Hypothalamus (tissue), 51 donors: ENCODE measurements at places on chromosomes 2 and 18.

DNA sequence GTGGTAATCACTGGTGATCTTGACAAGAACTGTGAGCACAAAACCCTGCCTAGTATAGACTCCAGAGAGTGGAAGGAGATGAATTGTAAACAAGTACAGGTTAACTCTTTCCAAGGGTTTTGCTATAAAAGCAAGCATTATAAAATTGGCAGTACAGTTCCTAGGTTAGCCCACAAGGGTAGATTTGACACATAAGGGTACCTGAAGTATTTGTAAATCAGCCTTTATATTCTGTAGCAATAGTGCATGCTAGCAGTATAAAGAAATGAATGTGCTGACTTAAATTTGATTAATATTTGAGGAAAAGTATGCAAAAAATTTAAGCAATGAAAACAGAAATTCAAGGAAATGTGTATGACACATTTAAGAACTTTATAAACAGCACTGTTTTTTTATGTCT is 42.4 kb downstream of the SP3 start:
- no peak for DNase-seq

DNA sequence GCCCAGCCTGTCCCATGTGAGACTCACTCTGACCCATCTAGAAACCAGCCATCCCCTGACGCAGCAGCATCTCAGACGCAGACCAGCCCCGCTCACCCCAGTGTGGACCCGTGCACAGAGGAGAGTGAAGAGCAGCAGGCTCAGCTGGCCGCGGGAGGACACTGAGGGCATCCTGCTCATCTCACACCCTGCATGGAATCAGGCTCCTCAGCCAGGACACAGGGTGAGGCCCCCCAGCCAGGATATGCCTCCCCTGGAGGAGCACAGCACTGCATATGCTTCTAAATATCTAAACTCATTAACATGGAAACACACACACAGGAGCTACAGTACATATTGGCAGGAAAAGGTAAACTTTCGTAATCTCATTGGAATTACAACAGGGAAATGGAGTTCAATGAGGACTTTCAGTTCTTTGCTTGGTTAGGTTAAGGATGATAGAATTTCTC is 34.4 kb downstream of the NEMP2 start:
- peak; percentile 13 for DNase-seq

DNA sequence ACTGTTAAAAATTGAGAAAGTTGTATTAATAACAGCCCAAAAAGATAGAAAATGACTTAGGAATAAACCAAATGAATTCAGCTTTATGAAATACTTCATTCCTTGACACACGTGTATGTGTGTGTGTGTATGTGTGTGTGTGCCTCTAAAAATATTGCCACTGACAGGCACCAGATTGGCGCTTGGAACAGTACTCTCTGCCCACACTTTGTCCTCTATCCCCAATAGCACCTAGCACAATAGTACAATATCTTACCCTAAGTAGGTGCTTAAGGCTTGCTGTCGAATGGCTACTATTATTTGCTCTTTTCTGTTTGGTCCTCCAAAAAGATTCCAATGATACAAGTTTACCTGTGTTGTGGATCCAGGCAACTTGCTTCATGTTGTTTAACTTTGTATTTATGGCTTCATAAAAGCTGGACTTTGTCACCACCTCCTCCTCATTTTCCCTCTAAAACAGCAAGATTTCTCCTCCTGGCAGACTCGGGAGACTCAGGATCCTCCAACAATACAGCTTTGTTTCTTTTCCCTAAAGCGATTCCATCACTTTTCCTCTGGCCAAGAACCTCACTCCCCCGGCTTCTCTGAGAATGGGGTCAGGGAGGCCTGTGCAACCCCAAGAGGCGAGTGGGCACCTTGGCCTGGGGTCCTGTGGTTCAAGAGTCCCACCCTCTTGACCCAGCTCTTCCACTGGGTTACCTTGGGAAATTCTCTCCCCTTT is 43.3 kb upstream of the LCLAT1 start:
- DNase-seq, result no peak

- no peak for DNase-seq
Measured at GRCh38 chr18:80179857-80180558, 67.3 kb downstream of the PARD6G start.

DNA sequence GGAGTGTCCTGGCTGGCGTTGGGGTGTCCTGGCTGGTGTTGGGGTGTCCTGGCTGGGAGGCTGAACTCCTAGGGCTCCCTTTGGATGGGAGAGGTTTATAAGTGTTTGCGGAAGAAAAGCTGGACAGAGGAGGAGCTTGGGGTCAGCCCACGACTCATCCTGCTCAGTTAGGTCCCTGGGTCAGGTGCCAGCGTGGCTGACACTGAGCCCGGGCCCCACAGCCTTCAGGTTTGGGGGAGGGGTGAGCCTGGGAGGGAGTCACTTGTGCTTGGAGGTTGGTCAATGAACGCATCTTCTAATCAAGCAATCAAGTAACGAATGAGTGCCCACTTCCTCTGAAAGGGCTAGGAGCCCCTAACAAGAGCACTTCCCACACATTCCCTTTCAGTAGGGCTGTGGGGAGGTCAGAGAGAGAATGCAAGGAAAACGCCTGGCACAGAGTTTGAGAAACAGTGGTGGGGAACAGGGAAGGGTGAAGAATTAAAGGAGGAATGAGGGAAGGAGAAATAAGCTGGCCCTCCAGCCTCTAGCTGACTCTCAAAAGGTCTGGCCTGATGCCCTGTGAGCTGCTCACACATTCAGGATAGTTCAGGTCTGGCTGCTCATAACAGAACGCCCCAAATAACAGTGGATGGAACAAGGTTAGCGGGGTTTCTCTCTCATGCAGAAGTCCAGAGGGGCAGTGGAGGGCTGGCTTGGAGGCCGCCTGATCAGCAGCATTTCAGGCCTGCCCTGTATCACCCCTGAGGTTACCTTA is 670 bp downstream of the KCNIP3 start:
- DNase-seq, result no peak

DNA sequence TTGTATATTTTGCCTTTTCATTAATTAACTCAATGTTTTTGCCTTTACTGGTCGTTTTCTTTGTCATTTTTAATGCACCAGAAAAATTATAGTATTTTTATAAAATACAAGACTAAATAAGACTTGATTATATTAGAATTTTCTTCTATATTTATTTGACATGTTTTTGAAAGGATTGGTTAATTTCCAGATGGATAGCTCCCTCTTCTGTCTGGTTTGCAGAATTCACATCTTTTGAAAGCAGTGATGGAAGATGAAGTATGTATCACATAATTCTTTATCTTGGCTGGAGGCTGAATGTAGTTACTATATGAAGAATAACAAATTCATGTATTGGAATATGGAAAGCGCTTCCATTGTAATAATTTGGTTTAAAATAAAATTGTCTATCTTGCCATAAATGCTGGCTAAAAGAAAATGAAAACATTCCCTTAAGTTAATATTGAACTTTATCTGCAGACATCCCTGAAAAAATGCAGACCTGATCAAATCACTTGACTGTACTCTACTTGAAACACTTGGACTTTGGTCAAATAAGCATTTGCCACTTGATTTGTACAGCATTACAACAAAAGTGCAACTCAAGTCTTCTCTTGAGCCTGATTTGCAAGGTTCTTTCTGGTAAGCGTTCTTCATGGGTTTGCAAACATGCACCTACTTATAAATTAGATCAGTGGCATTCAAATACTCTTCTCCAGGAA is 86.3 kb upstream of the EFEMP1 start:
- DNase-seq, result no peak

- DNase-seq, result no peak
Measured at GRCh38 chr2:135257383-135258090, 205.4 kb downstream of the RAB3GAP1 start.

- no peak for DNase-seq
Measured at GRCh38 chr2:135685361-135685760, 56.3 kb upstream of the UBXN4 start.

DNA sequence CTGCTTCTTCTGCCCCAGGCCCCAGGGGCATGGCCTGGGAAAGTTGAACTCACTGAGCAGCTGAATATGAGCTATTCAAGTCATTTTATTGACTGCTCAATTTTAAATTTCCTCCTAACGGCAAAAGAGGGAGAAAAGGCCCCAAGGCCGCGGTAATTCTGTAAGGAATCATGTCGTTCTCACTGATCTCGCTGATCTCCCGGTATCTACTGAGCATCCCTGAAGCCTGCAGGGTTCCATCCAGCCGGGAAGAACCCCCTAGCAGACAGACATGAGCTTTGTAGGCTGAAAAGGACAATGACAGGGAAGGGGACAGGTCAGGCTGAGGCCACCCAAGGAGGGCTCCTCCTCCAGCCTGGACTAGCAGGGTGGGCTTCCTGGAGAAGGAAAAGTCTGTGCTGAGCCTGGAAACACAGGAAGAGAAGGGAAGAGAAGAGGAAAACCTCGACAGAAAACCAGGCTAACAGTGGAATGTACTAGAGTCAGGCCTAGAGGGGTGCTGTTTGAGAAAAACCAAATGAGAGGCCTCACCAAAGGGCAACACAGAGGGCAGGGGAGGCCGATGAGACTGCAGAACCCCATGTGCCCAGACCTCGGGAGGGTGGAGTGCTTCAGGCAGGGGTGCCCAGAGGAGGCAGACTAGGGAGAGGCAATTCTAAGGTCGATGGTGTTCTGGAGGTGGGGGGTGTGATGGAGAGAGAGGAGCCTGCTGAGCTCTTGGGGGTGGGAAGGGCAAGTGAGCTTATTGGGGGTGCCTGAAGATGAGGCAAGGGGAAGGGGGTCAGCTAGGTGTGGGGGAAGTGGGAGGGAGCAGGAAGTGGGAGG is 2.9 kb upstream of the NPPC start:
- DNase-seq, result no peak

DNA sequence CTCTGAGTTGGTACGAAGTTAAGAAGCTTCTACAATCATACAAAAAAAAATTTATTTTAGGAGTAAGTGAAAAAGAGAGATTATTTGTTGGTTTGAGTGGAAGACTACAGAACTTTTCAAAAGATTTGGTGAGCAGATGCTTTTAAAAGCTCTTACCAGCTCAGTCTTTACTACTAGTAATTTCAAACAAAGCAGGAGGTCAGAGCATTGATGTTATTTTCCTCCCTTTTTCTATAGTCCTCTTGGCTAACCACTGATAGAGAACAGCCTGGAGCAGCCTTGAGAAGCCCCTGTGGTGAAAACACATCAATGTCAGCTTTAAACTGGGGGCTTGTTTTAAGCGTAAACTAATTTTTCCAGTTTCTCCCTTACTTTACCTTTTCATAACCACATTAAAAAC is 559.3 kb upstream of the CDH2 start:
- no peak for DNase-seq

DNA sequence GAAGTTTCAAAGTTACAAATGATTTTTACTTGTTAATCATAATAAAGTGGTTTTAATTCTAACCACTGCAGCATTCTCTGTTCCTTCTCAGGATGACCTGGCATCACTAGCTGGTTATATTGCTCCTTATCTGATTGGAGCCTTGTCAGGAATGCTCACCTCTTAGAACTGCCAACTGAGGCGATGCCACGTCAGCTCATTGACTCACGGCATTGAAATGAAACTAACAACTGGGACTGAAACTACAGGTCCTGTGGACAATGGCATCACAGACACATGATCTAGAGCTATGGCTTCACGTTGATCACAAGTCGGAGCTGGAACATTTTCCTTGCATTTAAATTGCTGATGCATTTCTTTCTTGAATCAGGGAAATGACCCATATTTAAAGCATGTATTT is 54.9 kb upstream of the MAP2 start:
- DNase-seq, result no peak

GRCh38 chr18:68102117-68102516 is 585.6 kb upstream of the DSEL start:
- no peak for DNase-seq

GRCh38 chr2:74036450-74037195 is 51.9 kb downstream of the TET3 start:
- DNase-seq, result no peak

DNA sequence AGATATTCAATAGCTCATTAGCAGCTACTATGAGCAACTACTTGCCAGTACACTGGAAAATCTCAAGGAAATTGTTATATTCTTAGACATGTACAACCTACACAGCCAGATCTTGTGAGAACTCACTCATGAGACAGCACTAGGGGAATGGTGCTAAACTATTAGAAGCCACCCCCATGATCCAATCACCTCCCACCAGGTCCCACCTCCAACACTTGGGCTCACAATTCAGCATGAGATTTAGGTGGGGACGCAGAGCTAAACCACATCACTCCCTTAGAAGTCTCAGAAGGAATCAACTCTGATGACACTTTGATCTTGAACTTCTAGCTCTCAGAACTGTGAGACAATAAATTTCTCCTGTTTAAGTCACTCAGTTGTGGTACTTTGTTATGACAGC is 418.3 kb upstream of the SPHKAP start:
- no peak for DNase-seq

DNA sequence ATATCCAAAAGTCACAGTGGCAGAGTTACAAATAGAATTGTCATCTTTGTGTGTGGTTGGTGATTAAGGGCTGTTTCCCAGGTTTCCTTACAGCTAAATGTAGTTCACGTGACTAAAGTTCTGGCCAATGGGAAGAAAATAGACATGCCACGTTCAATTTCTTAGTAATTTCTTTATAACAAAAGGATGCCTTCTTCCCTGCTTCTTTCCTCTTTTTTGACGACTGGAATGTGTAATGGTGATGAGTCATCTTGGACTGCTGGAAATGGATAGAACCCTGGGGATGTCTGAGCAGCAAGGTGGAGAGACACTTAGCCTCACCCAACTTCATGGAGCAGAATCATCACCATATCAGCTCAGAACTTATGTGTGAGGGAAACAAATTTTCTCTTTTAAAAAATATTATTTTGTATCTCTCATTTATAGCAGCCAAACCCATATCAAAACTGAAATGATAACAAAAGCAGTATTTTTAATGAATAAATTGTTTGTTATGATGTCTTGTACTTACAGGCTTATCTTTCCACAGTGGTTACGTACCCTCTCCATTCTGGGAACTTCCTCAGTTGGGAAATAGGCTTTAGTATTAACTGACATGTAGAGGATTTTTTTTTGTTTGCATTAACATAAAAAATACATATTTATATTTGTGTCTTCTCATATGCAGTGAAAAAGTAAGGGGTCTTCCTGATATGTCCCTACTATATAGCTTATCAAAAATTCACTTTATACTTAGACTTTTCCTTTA is 91.1 kb upstream of the CDH2 start:
- DNase-seq, result no peak

GRCh38 chr2:149075853-149076252 is 37.4 kb downstream of the LYPD6B start:
- DNase-seq, result no peak

GRCh38 chr2:215572341-215572848 is 136.5 kb upstream of the FN1 start:
- DNase-seq, result no peak

DNA sequence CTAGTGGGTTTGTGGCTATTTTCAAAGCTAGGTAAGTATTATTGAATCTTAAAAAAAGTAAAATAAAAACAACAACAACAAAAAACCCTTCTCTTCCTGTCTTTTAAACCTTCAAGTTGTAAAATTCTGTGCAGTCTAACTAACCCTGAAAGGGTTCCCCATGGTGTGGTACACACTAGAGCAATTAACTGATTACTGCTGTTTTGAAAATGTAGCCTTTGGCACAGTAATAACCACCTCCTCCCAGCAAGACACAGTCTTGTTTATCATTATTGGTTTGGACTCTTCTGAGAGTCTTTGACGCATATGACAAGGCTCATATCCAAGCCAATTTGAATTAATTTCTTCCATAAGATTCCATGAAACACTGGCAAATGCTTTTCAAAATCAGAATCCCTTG is 2184.6 kb upstream of the PIK3C3 start:
- DNase-seq, result no peak
